ENCODE measurements at places on chromosomes 11 and 22.
A peak's percentile ranks its signal among the peaks of the same experiment; 100 is the strongest.

DNA sequence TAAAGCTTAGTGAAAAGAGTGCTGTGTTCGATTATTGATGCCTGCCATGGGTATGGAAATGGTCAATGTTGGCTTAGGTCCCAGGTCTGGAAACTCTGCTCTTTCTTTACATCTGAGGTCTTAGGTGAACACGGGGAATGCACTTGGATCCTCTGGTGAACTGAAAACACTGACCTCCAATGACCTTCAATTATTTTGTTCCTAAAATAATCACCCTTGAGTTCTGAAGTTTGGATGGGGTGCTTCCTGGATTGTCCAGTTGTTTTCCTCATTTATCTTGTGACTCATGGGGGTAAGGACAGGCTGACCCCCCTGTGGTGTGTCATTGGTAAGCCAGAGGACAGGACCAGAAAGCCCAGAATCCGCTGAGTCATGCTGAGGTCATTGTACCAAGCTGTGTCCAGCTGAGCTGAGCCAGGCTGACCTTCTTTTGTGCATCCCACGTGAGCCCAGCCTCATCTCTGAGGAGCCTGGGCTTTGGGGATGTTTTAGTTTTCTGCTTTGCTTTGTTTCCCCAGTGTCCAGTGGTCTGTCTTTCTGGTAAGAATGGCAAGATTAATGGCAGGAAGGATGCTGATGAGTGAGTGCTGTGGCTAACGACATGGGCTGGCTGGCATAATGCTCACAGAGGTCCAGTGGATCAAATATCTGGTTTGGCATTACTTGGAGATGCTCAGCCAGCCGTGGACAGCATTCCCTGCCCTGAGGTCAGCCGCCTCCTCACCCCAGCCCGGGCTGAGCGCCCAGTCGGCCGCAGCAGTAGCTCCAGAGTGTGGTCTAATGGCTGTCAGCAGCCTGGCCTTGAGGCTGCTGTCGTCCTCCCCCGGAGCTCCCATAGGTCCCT lies 35.6 kb downstream of the AMPD3 start:
- DNase-seq: peak; percentile 49

- DNase-seq: no peak
Observed at GRCh38 chr22:44924710-44925109, 85.1 kb downstream of the PHF21B start.

GRCh38 chr11:120894202-120894985 lies 129.5 kb upstream of the TBCEL start:
- DNase-seq: no peak

- DNase-seq: no peak
Observed at GRCh38 chr11:120867988-120868387, 155.9 kb upstream of the TBCEL start.

DNA sequence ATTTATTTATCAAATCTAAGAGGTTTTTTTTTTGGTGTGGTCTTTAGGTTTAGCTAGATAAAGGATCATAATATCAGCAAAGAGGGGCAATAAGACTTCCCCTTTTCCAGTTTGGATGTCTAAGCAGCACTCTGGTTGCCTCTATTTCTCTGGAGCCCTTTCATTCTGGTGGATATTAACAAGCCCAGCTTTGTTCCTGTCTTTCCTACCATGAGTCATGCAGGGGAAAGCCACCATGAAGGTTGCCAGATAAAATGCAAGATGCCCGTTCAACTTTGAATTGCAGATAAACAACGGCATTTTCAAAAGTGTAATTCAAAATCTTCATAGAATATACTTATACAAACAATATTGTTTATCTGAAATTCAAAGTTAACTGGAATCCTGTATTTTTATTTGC lies 143.6 kb downstream of the ADAMTS15 start:
- no peak for DNase-seq

DNA sequence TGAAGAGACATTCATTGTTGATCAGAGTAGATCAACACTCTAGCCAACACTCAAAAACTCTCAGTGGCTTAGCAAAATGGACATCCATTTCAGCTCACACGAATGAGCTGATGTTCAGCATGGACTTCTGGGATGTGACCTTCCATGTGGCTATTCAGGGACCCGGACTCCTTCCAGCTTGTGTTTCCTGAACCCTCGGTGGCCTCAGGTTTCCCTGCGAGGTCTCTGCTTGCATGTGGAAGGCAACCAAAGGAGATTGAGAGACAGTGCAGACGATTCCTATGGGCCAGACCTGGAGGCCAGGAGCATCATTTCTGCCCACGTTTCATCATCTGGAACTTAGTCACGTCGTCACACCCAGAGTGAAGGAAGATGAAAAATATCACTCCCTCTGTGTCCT lies 1137.4 kb downstream of the TBC1D22A start:
- DNase-seq: no peak

GRCh38 chr22:27406389-27406861 lies 395.1 kb downstream of the MN1 start:
- DNase-seq: no peak

DNA sequence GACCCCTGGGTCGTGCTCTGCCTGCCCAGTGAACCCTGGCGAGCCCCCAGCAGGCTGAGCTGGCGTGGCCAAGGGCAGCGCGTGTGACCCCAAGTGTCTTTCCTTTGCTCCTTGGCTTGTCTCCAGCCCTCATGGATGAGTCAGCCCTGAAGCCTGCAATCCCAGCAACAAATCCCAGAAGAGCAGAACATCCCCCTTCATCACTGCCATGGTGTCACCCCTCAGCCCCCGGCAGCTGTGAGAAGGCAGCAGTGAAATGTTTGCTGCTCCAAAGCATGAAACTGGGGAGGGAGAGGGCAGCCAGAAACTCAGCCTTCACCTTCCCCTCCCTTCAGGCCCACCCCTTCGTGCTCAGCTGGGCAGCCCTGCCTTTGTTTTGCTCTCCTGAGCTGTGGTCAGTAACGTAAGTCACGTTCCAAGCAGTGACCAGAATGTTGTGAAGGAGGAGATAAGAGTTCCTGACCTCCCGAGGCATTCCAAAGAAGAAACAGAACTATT lies 29.8 kb downstream of the ADAMTS15 start:
- peak; percentile 14 for DNase-seq

DNA sequence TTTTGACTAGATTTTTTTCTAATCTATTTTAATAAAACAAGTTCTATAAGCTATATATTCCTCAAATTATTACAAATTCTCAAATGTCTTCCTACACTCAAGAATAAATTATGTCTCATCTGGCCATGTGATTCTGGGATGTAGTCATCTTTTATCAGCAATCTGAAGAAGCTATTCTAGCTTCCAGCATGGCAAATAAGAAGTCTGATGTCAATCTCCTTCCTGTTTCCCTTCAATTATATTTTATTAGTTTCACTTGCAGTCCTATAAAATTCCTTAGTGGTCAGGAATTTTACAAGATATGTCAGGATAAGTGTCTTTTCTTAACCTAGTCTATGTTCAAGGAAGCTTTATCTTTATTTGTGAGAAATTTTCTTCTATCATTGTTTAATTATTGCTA lies 10.4 kb upstream of the ANO3 start:
- no peak for DNase-seq

DNA sequence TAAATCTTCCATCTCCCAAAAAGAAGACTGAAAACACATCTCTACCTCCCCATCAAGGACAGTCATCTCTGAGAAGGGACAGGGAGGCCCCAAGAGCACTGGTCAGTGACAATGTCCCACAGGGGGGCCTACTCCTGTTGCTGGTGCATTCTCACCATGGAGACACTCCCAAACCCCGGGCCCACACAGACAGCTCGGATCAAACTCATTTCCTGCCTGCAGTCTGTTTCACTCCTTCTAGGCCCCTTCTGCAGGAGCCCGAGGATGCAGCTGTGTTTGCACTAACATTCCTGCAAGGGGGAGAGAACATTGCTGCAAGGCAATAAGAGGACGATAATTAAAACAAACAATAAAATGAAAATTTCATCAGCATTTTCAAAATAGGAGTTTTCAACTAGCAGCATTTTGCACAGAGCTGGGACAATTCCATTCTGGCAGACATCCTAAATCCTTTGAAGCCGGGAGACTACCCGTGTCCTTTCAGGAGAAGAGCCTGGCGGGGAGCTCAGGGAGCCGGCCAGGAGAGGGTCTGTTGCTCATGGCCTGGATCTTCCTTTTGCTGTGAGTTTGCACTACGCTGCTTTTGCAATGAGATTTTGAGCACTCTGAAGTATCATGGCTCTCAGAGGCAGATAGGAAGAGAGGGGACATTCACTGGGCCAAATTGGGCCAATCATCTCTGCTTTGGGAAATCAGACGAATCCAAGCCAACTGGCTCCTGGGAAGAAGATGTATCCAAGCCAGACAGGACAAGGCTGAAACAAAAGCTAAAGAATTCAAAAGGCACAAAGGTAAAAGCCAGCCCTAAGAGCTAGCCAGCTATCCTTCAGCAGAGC lies 33.2 kb downstream of the SPATA19 start:
- DNase-seq: no peak

All from GOT3 (cell line).